ENCODE measurements at places on chromosomes 2 and 18.

GRCh38 chr2:120703330-120703994, 32.2 kb upstream of the GLI2 start:
- no peak for DNase-seq

DNA sequence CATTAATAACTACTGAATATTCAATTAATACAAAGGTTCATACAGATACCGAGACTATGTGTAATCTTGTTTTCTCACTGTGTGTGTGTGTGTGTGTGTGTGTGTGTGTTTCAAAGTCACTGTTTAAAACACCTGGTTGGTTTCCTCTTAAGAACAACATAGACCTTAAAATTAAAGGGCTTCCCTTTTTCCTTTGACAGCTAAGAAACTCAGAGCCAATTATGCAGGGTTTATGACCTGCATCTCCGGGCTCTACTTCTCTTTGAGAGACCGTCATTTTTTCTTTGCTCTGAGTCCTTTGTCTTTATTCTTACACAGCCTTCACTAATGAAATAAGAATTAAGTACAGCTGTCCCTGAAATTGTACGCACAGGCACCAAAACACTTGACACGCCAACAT, 145.6 kb downstream of the HDAC4 start:
- no peak for DNase-seq

- DNase-seq = no peak
Measured at GRCh38 chr18:5395860-5396448, 100.4 kb upstream of the ZBTB14 start.

- no peak for DNase-seq
Measured at GRCh38 chr18:22286585-22286984, 117.2 kb downstream of the GATA6 start.

- DNase-seq = no peak
Measured at GRCh38 chr18:5964596-5964995, 69.3 kb upstream of the TMEM200C start.

- no peak for DNase-seq
Measured at GRCh38 chr2:118520246-118520645, 327.2 kb downstream of the EN1 start.

DNA sequence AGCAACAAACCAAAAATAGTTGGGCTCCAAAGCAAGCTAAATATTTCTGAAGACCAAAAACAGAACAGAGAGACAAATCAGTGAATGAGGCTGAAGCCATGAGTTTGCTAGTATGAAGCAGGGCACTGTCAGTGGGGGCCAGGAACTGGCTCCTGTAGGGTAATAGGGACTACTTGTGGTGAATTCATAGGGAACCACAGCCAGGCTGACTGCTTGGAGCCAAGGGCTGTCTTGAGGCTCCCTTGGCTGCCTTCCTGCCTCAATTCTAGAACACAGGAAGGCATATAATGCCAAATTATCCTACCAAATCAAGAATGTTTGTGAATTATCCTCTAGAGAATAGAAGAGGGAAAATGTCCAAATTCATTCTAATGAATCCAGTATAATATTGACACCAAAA, 406.0 kb downstream of the CCDC85A start:
- no peak for DNase-seq

GRCh38 chr2:16326711-16327300, 338.8 kb downstream of the CYRIA start:
- no peak for DNase-seq

DNA sequence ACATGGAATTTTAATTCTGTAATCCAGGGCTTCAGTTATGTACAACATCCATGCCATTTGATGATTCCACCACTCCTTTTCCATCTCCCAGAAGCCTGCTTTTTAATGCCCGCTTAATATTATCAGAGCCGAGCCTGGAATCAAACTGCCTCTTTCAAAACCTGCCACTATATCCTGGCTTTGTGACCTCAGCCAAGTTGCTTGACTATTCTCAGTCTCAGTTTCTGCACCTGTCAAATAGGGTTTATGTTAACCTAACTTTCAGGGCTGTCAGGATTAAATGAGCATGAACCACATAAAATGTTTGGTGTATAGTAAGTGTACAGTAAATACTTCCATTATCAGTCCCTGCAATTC, 108.7 kb downstream of the XRCC5 start:
- DNase-seq = no peak

DNA sequence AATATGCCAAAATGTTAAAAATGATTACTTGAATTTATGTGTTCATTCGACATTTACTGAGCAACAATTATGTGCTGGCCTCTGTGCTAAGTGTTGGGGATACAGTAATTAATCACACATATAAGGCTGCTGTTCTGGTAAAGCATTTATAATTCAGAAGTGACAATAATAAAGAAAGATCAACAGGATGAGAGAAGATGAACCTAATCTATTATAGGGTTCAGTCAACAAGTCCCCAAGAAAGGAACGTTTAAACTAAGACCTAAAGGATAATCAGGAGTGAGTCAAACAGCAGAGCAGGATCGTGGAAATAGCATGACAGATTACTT, 60.1 kb upstream of the COX7A2L start:
- no peak for DNase-seq

- no peak for DNase-seq
Measured at GRCh38 chr18:10274301-10274700, 180.1 kb upstream of the APCDD1 start.

GRCh38 chr2:51013079-51013932, 18.6 kb downstream of the NRXN1 start:
- DNase-seq = no peak

DNA sequence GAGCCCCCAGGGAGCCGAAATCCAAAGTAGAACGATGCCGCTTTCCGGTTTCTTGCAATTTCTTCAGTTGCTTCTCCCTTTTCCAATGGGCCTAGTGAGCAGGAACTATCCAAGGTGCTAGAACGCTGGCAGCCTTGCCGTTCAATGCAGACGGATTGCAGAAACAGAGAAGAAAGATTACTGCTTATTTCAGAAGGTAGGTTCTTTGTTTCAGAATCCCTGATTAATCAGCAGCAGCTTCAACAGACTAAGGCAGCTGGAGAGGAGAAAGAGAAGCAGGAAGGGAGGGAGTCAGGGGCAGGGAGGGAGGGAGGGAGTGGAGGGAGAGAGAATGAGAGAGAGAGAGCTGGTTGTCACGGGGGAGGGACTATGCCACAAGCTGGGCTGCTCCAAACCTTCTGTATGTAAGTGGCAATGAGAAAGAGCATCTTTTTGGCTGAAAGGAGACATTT, 576 bp downstream of the NYAP2 start:
- DNase-seq = no peak

- DNase-seq = no peak
Measured at GRCh38 chr18:53486296-53486695, 738.2 kb downstream of the MBD2 start.

DNA sequence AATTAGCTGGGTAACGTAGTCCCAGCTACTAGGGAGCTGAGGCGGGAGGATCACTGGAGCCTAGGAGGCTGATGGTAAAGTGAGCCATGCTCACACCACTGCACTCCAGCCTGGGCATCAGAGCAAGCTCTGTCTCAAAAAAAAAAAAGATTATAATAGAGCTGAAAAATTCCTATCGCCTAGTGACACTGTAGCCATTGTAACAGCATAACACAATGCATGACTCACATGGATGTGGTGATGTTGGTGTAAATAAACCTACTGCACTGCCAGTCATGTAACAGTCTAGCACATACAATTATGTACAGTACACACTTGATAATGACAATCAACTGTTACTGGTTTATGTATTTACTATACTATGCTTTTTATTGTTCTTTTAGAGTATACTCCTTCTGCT, 39.6 kb downstream of the MGAT4A start:
- peak; percentile 14 for DNase-seq

- no peak for DNase-seq
Measured at GRCh38 chr18:70998490-70998889, 709.6 kb downstream of the SOCS6 start.

DNA sequence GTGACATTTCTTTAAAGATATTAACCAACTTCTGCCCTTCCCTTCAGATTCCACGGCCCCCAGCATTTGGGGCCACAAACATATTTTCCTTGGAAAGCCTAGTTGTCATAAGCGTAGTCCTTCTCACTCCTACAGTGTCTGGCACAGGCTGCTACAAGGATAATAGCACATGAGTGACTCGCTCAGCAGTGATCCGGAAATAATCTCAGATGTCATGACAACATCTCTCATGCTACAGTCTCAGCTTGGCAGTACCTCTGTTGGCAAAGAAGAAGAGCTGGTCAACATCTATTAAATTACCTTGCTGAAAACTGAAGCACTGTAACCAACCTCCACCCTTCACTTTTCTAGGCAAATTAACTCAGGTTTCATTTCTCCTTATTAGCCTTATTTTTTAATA, 351.7 kb downstream of the RAD51AP2 start:
- DNase-seq = no peak

GRCh38 chr18:48244530-48244929, 164.7 kb downstream of the ZBTB7C start:
- no peak for DNase-seq

DNA sequence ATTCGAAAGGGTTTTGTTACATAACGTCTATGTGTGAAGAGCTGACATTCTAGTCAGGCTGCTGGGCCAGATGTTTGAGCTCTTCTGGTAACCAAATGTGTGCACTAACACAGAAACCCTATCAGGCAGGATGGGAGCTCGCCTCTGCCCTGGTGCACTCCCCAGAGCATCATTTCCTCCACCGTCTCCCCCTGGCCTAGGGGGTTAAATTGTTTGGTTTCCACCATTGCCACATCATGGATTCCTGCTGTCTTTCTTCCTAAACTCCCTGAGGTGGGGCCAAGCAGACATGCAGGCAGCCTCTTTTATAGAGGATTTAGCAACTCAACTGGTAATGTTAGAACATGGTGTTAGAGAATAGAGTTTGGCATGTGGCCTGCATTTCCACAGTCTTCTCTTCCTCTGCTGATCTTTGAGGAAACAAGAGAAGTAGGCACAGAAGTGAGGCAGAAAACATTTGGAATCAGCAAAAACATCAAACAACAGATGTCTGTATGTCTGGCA, 87.3 kb downstream of the ANTXR1 start:
- DNase-seq = no peak

GRCh38 chr2:10647441-10647840, 42.3 kb downstream of the NOL10 start:
- DNase-seq = no peak

- DNase-seq = no peak
Measured at GRCh38 chr2:111706481-111707001, 177.5 kb downstream of the ANAPC1 start.

GRCh38 chr2:232981767-232982360, 31.2 kb downstream of the NGEF start:
- DNase-seq = no peak

DNA sequence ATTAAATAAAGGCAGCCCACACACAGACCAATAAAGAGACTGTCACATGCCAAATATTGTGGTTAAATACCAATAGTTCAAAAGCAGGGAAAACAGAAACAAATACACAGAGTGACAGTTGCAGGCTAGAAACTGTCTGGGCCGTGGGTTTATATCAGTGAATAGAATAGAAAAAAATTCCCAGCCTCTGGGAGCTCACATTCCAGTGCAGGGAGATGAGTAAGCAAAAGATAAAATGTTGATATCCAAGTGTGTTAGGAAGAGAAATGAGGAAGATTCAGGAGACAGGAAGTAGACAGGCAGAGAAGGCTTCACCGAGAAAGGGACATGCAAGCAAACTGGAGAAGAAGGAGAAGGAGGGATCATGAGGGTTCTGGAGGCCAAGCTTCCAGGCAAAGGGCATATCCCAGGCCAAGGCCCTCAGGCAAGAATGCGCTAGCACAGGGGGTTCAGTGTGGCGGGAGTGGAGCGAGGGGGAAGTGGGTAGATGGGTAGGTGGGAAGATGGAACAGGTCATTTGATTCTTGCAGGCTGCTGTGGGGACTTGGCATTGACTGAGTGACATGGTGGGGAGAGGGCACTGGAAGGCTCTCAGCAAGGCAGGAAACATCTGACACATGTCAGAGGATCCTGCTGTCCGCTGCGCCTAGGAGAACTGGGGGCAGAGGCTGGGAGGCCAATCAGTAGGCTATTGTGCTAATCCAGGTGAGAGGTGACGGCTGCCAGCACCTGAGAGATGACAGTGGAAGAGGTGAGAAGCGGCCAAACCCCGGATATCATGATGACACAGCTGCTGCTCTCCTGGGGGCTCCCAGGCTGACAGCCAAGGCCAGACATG, 89.2 kb downstream of the ZBTB7C start:
- DNase-seq = no peak

DNA sequence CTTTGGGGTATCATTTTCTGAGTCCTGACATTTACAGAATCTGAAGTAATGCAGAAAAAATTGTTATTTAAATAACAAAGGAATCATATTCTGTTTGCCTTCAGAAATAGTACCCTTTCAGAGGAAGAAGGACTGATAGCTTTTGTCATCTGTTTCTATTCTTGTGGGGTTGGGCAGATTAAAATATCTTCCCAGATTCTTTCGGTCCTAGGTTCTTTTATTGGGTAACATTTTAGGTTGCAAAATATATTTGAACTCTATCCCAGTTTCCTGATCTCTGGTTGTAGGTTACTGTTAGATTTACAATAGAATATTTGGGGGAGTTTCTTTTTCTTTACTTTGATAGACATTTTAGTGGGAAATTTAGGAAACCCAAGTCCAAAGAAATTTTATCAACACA, 550.5 kb downstream of the SPAG16 start:
- no peak for DNase-seq

DNA sequence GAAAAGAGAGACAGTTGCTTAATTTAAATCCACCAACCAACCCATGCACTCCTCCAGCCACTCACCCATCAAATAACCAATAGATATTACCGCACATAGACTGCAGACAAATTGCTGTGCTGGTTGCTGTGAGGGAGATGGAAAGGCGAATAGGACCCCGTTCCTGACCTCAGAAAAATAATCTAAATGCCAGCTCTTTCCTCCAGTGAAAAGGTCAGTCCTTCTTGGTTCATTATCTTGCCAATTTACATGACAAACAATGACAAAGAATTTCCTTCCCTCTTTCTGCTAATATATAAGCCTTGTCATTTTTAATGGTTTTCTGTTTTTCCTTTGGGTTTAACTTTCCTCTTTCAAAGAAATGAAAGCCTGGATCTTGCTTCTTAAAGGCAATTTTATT, 61.6 kb downstream of the MEP1B start:
- no peak for DNase-seq

DNA sequence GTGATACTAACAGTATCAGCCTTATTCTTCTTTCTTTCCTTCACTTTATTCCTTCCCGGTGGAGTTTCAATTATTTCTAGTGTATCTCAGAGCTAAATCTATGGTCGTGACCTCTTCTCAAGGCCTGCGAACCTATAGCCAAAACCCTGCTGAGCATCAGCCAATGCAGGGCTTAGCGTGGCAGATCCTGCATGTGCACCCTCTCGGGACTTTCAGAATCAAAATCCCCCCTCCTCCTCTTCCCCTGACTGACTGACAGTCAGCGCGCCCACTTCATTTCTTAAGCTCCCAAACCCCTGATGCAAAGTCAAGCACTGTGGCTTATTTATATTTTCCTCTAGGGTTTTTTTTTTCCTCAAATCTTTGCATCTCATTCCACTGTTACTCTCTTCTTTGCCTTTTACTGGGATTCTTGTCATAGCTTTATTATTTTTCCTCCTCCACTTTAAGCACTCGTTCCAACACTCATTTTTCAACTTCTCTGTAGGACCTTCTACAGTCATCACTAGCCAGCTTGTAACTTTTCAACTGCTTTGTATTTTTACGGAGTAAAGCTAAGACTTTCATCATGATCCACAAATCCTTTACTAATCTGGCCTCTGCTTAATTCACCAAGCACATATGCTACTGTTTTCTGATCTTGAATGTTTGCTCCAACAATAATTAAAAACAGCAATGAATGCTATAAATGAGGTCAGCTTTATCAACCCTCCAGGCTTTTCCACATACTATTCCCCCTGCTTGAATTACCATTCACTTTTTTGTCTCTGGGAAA, 896.5 kb upstream of the PIK3C3 start:
- DNase-seq = no peak

GRCh38 chr2:213065583-213066442, 85.6 kb downstream of the IKZF2 start:
- DNase-seq = no peak

All from CD4-positive, alpha-beta T cell treated with Interleukin-17A for 4 hours (primary cell).